Astrocyte (in vitro differentiated cells and primary cell): ENCODE measurements at places on chromosomes 4 and X. TPM values are rescaled to one million over a fixed set of nuclear protein-coding genes. Genes with fewer than 3 reads are reported as not detected.

Gene ZMAT1
- total RNA-seq: 1.7 and 2.0 TPM in 2 replicates

Gene PCDH10
- 9.1 and 12.5 TPM in 2 replicates for total RNA-seq

GRCh38 chr4:24748758-24749350 lies 46.5 kb upstream of the SOD3 start:
- no peak for DNase-seq

DNA sequence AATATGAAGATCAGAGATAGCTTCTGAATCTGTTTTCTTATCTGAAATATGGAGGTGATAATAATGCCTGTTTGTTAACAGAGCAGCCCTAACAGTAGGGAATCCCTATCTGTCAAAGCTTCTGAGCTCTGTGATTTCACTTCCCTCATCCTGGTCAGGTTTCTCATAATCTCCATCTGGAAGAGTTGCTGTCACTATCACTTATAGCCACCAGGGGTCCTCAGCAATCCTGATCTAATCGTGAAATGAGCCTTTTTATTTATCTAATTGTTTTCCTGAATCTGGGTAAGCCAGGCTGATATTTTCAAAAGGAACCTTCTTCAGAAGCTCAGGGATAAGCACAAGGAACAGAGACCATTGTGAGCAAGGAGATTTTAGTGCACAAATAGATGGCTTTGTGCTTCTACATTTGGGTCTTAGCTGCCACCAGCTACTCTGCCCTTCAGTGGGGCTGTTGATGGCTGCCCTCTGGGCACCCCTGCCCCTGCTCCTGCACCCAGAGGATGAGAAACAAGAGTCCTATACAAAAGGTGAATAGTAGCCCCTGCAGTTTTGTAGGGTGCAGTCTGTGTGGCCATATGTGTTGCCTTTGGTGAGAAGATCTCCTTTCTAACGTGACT lies 196.4 kb upstream of the RADX start:
- DNase-seq: no peak

- no peak for DNase-seq
These were observed 18.9 kb downstream of the HELQ start for GRCh38 chr4:83436680-83437079.

DNA sequence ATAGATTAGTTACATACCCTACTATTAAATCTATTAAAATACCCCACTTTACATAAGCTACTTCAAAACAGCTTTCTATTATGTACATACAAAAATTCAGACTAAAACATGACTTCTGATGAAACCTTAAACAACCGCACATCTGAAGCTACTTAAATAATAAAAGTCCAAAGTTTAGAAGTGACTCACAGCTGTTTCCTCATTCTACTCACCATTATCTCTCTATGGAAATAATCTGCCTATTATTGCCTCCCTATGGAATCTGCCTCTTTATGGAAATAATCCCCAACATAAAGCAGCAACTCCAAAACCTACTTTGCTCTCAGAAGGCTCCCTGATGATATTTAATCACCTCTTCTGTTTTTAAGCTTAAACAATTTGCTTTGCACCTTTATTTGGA lies 15.7 kb upstream of the BANK1 start:
- DNase-seq: no peak

- no peak for DNase-seq
These were observed 1435.6 kb downstream of the STIM2 start for GRCh38 chr4:28296239-28296638.

DNA sequence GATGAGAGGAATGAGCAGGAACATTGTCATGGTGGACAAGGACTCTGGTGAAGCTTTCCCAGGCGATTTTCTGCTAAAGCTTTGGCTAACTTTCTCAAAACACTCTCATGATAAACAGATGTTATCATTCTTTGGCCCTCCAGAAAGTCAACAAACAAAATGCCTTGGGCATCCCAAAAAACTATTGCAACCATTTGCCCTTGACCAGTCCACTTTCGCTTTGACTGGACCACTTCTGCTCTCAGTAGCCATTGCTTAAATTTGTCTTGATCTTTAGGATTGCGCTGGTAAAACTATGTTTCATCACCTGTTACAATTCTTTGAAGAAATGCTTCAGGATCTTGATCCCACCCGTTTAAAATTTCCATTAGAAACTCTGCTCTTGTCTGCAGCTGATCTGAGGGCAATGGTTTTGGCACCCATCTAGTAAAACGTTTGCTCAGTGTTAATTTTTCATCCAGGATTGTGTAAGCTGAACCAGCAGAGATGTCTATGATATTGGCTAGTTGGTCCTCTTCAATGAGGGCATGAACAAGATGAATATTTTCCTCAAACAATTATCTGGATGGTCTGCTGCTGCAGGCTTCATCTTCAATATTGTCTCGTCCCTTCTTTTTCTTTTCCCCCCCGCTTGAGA lies 14.8 kb downstream of the TBC1D1 start:
- no peak for DNase-seq
